ENCODE measurements at places on chromosomes 12 and 14. TPM values are rescaled to one million over a fixed set of nuclear protein-coding genes. Genes with fewer than 3 reads are reported as not detected.

The KSR2 gene
- 0.12 TPM for polyA plus RNA-seq

DNA sequence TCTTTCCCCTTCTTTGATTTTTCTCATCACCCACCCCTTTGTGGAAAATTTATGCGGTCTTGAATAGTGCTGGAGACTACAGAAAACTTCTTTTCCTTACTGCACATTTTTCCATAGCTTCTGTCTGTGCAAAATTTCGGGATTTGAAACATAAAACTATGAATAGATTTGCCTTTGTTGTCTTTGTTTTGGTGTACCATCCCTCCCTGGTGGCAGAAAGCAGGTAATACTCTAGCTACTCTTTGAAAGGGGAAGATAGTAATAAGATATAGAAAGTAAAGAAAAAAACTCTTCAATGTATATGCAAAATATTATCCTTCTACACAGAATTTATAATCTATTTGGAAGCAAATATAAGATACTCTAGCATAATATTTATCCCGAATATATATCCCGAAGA is 79.1 kb upstream of the LMO3 start:
- no peak for DNase-seq

The AKAP6 gene
- 71.3 TPM for polyA plus RNA-seq

DNA sequence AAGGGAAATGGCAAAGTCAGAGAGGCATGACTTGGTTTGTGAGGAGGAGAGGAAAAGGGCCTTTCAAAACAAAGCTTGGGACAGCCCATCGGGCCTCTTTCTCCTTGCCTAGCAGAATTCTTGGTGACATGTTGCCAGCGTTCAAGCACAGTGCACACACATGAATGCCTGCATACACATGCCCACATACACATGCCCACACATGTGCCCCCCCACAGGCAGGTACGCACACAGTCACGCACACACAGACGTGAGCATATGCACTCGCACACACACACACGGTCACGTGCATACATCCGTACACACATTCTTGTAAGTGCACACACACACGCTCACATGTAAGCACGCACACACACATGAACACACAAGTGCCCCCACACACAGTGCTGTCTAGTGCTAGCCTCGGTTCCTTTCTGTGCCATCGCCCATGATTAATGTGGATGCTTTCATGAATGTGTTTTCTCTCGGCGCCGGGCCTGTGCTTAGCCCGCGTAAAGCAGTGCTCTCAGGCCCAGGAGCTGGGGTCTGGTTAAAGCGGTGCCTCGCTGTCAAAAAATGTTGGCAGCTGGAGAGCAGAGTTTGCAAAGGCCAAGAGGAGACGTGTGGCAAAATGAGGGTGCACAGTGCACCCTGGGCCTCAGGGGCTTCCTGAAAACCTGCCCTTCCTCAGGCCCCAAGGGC is 328.8 kb upstream of the DIO3 start:
- DNase-seq = no peak

The TAPBPL gene
- 8.2 TPM for polyA plus RNA-seq

The FAM181A gene
- not detected for polyA plus RNA-seq

GRCh38 chr12:127570387-127570786 is 696.6 kb upstream of the TMEM132C start:
- DNase-seq = no peak

DNA sequence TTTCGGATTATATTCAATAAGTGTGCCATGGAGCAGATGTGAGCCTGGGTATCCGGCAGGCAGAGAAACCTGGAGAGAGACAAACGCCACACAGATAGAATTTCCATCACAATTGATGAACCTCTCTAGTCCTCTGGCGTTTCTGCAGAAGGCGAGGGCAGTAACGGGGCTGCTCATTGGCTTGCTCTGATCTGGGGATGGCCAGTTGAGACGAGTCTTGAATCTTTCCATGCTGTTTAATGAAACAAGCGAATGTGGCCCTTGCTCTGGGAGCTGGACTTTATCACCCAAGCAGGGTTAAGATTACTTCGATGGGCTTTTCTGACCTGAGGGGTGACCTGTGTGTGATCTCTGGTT is 42.4 kb upstream of the CLMN start:
- DNase-seq = no peak

The ACOT4 gene
- polyA plus RNA-seq = 0.27 TPM

DNA sequence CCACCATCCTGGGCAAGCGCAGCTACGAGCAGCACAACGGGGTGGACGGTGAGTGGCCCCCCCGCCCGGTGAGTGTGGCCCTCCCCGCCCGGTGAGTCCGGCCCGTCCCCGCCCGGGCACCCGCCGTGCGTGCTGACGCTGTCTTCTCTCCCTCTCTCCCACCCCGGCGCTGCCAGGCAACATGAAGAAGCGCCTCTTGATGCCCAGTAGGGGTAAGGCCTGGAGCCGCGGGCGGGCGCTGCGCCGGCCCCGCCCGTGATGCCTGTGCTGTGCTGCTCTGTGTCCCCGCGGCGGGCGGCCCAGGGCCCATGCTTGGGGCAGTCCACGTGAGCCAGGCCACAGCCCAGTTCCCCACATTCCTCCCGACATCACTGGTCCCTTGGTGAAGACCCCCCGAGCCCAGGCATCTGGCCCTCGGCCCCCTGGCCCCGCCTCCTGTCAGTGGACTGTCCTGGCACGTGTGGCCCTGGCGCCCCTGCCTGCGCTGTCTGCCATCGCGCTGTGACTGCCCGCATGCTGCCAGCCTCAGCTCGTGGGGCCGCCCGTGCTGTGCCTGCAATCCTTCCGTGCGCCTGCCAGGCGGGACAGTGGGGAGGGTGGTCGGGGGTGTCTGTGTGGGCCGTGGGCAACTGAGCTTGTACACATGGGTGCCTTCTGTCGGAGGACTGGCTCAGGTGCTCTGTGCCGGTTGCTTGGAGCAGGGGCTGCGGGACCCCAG is 7.9 kb upstream of the CRIP2 start:
- no peak for DNase-seq

DNA sequence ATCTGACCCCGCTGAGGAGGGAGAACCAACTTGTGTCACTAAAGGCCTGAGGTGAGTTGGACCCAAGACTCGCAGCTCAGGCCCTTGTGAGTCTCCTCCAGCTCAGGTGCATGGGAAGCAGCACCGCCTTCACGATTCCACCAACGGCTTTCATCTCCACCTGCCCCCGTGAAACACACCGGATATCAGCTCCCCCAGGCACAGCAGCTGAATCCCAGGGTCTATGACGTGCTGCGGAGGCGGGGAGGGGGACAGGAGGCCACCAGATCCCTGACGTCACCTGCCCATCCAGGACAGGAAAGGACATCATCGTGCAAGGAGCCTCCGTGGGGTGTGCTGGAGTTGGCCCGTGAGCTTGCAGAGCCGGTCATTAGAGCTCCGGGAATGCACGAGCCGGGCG is 18.5 kb upstream of the SFSWAP start:
- no peak for DNase-seq
